Activated CD4-positive, alpha-beta T cell treated with anti-CD3 and anti-CD28 coated beads for 36 hours (primary cell): ENCODE measurements at places on chromosomes 13 and 19.

DNA sequence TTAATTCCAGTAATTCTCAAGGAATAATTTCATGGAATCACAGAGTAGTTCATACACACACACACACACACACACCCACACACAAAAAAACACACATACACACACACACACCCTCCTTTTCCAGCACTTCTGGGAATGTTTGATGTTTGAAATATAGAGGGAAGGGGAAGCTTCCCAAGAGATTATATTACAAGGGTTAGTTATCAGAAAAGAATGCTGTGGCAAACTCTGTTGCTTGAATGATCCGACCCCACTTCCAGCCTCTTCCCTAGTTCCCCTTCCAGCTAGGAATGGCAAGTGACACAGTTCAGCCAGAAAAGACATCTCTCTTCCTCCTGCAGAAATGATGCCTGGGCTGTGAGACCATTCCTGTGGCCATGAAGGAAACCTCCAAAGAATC is 49.9 kb downstream of the KCTD12 start:
- DNase-seq, result no peak

DNA sequence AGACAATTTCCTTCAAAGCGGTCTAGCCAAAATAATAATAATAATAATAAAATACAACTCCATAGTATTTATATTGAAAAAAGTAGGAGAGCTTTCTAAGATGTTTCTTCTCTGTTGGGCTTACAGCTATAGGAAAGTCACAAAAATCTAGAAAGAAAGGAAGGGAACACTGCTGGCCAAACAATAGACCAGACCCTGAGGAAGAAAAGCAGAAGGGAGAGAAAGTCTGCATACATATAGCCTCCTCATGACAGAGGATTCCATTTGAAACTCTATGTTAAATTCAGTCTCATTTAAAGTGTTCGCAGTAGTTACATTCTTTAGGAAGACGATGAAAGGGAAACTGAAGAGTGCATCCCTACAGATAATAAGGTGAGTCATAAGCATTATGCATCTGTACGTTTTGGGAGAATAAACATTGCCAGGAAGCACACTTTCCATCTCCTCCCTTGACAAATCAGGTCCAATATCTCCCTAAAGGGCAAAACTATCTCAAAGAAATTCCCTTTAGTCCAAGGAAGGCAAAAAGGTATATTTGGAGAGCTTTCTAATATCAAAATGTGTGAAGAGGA is 86.5 kb downstream of the PCDH9 start:
- no peak for DNase-seq

DNA sequence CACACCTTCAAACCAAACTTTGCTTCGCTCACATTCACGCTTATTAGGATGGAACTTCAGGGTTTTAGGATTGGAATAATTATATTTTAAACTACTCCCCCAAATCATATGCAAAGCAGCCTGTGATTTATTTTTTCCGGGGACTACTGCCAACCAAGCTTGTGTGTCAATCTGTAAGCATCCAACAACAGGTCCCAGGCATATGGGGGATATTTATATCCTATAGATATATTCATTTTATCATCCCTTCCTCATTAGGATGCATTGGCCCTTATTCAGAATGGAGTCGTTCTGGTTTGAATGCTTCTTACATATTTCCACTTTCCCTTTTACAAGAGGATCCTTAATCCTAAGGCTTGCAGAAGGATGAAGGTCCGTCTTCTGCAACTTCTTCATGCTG is 8.8 kb upstream of the C19orf84 start:
- no peak for DNase-seq

- peak; percentile 93 for DNase-seq
Measured at GRCh38 chr19:1853295-1854038, 5.2 kb upstream of the REXO1 start.

DNA sequence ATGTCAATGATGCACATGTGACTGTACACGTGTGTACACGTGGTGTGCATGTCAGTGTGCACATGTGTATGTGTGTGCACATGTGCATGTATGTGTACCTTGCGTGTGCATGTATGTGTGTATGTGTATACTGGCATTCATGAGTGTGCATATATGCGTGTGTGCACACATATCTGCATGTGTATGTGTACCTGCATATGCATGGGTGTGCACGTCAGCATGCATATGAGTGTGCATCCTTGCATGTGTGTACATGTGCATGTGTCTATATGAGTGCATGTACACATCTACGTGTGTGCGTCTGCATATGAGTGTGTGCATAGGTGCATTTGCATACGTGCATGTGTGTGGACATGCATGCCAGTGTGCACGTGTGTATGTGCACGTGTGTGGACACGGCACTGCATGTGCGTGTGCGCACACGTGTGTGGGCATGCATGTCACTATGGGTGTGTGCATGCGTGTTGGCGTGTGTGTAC is 48.5 kb downstream of the GADD45B start:
- no peak for DNase-seq
